Cardiac muscle cell (in vitro differentiated cells and primary cell): ENCODE measurements at places on chromosomes 16 and 17. TPM values are rescaled to one million over a fixed set of nuclear protein-coding genes. Genes with fewer than 3 reads are reported as not detected.

KRTAP16-1 gene
- total RNA-seq = not detected in 2 replicates

HOXB6 gene
- 0.12 TPM in 1 of 2 replicates, not detected in the other for total RNA-seq

DNA sequence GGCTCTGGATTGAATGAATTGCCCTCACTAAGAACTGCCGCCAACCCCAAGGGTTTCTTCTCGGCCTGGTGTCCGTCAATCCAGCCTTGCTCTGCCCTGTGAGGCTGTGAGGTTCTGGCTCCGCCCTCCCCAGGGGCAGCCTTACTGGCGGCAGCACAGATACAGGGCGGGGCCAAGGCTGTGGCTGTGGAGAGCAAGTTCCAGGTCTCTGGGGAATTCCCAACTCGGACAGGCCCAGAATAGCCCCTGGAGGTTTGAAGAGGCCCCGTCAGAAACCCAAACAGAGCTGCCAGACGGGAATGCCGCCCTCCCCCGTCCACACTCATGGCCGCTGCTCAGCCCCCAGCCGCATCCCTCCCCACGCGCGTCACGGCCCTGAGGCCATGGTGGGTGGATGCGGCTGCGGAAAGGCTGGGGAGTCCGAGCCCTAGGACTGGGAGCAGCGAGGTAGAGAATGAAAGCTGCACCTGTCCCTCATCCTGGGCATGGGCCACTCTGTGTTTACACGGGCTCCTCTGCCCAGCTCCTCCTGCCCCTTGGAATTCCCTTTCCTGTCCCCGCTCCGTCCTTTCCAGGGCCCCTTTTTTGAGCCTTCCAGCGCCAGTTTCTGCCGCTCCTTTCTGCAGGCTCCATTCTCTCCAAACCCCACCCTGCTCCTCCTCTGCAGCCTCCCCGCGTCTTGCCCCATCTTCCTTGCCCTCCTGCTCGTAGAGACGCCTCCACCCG is 660 bp upstream of the PRRT2 start:
- peaks cover 10% of the 10 kb centered on the region for H3K36me3 ChIP-seq
- peaks cover 30% of the 10 kb centered on the region for H3K4me1 ChIP-seq
- peak; percentile 99 for DNase-seq
- H3K27ac ChIP-seq = peak overlapping the region; percentile 89

DNA sequence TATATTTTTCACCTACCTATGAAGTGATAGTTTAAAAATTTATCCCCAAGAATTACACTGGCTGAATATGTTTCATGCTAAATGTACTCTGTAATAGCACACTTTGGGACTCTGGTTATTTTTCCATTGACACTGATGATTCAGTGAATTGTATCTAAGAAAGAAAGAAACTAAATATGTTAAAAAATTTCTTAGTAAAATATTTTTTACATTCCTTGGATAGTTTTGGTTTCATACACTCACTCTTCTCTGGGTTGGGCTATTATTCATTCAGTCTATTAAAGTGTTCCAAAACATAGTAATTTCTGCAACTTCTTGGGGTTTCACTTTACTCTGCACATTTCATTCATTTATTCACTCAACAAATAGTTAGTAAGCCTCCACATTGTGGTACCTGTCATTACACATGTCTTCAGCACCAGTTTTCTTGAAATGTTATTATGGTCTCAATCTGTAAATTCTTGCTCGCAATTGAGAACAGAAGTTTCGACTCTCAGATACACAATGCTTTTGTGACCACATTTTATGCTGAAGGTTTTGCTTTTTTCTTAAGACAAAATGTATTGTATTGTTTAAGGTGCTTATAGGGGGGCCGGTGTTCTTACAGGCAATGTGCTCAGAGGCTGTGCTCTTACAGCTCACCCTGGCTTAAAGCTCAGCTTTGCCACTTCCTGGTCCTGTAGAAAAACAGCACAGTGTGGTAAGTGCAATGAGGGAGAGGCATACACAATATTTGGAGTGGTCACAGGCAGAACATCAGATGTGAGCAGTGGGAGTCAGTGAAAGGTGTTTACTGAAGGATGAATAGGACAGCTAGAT is 17.4 kb downstream of the CNTNAP4 start:
- no peak overlapping the region for H3K4me3 ChIP-seq
- H3K27ac ChIP-seq = no peak overlapping the region
- H3K27me3 ChIP-seq = no peaks in the 10 kb centered on the region
- no peak for DNase-seq
- H3K4me1 ChIP-seq = peaks cover 3% of the 10 kb centered on the region

DNA sequence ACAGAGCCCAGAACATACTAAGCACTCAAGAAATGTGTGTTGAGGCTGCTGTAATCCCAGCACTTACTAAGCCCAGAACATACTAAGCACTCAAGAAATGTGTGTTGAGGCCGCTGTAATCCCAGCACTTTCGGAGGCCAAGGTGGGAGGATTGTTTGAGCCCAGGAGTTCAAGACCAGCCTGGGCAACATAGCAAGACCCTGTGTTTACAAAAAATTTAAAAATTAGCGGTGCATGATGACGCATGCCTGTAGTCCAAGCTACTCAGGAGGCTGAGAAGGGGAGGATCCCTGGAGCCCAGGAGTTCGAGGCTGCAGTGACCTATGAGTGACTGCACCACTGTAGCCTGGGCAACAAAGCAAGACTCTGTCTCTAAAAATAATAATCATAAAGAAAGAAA is 6.7 kb upstream of the ZDHHC1 start:
- no peaks in the 10 kb centered on the region for H3K36me3 ChIP-seq
- H3K4me1 ChIP-seq = peaks cover 12% of the 10 kb centered on the region
- no peak overlapping the region for H3K4me3 ChIP-seq
- no peak overlapping the region for H3K27ac ChIP-seq
- no peaks in the 10 kb centered on the region for H3K27me3 ChIP-seq
- DNase-seq = no peak

- no peaks in the 10 kb centered on the region for H3K36me3 ChIP-seq
- H3K4me3 ChIP-seq = no peak overlapping the region
- no peak overlapping the region for H3K27ac ChIP-seq
- no peaks in the 10 kb centered on the region for H3K4me1 ChIP-seq
Measured at GRCh38 chr17:9868552-9868951, 36.5 kb downstream of the RCVRN start.

DNA sequence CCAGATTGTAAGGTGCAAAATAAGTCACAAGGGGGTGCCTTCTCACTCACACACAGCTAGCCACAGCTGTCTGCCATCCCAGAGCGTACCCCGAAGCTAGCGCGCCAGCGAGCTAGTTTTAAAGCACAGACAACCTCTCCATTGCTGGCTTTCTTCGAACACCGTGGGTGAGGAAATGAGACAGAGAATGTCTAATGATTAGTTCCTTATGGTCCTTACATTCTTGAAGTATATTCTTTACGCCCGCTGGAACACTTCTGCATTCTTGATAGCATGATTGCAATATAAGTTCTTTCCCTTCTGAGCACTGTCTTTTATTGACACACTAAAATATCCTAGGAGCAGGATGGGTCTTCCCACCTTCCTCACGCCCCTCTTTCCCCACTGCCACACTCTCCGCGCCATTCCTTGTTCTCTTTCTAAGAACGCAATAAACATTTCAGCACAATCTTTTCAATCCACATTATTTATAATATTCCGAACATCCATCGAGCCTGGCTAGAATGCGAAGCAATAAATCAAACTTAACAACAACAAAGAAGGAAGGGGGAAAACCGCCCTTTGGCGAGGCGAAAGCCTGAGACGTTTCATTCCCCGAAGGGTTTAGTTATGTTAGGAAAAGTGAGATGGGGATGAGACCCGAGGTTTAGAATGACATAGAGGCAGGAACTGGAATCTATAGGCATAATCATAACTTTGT is 251.3 kb downstream of the NTN1 start:
- peak; percentile 16 for DNase-seq
- no peaks in the 10 kb centered on the region for H3K4me1 ChIP-seq
- H3K27ac ChIP-seq = no peak overlapping the region
- H3K27me3 ChIP-seq = no peaks in the 10 kb centered on the region
- H3K4me3 ChIP-seq = no peak overlapping the region

DNA sequence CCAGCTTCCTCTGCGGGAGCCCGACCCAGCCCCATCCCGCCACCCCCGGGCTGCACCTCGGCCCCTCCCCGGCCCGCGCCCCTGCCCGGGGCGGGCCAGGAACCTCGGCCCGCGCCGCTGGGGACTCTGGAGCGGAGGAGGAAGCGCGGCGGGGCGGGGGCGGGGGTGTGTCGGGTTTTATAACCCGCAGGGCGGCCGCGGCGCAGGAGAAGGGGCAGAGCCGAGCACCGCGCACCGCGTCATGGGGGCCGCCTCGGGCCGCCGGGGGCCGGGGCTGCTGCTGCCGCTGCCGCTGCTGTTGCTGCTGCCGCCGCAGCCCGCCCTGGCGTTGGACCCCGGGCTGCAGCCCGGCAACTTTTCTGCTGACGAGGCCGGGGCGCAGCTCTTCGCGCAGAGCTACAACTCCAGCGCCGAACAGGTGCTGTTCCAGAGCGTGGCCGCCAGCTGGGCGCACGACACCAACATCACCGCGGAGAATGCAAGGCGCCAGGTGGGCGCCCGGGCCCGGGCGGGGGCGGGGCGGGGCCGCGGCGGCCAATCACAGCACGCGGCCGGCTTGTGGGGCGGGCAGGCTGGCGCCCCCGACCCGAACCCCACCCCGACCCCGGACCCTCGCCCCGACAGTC is at the start of gene ACE:
Gene ACE, plus strand, starts transcription at position 208 of the 626 bp plus-strand sequence. Its CDS starts 34 bp downstream, at position 242.
- H3K36me3 ChIP-seq = no peaks in the 10 kb centered on the region
- no peak within 1 kb of the TSS for H3K27ac ChIP-seq
- peak within 1 kb of the TSS; percentile 54 for H3K4me3 ChIP-seq
- peak; percentile 64 for DNase-seq
